ENCODE measurements at places on chromosomes 4 and X. TPM values are rescaled to one million over a fixed set of nuclear protein-coding genes. Genes with fewer than 3 reads are reported as not detected.

DNA sequence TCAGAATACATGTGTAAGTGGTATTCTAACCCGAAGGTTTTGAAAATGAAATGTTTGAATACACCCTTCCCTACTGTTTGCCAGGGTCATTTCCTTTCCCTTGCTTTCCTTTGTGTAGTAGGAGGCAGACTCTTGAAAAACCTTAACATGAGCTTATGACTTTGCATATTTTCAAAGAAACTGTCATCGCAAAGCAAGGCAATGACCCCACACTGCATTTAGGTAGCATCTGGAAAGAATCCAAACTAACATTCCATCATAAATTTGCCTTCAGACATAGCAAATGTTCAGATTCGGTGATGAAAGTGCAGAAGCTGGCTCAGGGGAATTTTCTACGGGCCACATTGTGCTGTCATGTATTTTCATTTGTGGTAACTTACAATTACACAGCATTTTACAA lies 32.3 kb downstream of the SH2D1A start:
- no peak for DNase-seq

DNA sequence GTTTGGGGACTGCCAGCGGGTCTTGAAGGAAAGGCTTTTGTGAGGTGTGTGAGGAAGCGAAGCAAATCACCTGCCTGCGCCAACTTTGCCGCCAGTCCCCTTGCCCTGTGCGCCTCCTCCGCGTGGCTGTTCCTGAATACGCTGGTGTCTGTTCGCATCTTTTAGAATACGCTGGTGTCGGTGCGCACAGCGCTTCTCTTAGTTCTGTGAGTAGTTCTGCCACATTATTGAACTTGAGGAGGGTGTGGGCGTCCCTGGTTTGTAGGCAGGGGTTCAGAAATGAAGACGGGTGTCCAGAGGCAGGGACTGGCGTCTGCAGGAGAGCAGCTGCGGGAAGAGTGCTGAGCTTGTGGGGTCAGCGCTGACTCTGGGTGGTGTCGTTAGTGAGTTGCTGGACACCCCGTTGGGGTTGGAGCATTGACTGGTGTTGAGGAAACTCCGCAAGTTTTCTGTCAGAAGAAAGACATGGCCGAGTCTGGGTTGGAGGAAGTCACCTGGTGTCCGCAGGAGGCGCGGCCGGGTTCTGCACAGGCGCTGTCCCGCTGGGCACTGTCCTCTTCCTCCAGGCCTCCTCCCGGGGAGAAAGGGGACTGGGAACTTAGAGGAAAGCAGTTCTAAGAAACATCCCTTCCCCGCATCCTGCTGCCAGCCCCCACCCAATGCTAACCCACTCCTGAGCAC lies 930 bp downstream of the ZNF718 start:
- no peak for DNase-seq

SULT1B1 gene
- total RNA-seq = 5.4 TPM

PPEF2 gene
- total RNA-seq = not detected

ANK2 gene
- 97.0 TPM for total RNA-seq
